NCI-H748 treated with DMSO at 0.1 percent for 48 hours (cell line): ENCODE measurements at places on chromosomes 7 and 10.

GRCh38 chr7:24175603-24176002, 108.4 kb upstream of the NPY start:
- no peak for DNase-seq

DNA sequence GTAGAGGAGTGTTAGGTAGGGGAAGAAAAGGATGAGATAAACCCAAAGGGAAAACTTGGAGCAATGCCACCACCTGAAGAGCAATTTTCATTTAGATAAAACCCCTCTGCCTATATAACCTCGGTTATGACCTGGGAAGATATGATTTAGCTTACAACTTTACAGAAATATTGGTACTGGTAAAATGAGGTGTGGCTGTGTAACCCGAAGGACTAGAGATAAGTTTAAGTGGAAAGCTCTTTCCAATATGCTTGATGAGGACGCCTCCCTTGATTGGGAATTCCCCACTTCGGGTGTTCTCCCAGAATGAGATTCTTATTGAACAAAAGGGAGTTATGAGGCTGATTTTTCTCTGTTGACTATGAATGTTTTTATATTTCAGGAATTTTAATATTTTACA, 109.5 kb upstream of the CDK6 start:
- no peak for DNase-seq

- DNase-seq = no peak
Observed at GRCh38 chr10:98478430-98479222, 31.9 kb upstream of the HPS1 start.

DNA sequence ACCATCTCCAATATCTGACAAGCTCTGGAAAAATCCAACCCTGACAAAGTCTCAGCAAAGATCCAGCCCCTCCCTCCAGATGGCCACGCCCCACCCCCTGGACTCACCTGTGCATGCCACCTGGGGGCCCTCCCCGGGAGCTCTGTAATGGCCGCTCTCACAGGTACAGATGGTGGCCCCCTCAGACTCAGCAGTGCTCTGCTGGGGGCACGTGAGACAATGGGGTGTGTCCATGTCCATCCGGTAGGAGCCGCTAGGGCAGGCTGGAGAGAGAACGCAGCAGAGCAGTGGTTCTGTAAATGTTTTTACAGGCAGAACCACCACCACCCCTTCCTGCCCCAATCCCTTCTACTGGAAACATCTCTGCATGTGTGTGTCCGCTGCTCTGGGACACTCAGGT, 9.5 kb downstream of the EPHA1 start:
- no peak for DNase-seq

DNA sequence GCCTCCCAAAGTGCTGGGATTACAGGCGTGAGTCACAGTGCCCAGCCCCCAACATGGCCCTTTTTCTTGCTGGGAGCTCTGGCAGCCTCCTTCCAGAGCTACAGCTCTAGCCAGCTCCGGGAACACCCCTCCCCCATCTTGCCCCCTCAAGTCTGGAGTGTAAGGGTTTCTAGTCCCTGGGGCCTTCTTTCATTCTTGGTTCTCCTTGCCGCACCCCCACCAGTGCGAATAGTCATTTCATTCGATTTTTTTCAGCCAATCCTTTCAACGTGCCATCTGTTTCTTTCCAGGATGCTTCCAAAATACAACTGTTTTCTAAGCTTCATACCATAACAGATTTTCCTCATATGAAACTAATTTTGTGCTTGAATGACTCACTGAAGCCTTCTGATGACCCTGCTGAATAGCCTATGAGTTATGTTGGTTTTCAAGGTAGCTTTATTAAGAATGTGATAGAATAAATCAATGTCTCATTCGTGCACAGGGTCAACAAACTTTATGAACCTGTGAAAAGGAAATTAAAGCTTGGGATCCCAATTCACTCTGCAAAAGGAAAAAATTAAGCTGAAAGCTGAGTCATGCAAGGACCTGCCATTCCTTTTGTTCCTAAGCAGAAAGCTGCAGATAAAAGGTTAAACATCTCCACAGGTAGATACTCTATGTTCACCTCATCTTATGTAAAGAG, 38.6 kb downstream of the CDC14C start:
- DNase-seq = no peak

DNA sequence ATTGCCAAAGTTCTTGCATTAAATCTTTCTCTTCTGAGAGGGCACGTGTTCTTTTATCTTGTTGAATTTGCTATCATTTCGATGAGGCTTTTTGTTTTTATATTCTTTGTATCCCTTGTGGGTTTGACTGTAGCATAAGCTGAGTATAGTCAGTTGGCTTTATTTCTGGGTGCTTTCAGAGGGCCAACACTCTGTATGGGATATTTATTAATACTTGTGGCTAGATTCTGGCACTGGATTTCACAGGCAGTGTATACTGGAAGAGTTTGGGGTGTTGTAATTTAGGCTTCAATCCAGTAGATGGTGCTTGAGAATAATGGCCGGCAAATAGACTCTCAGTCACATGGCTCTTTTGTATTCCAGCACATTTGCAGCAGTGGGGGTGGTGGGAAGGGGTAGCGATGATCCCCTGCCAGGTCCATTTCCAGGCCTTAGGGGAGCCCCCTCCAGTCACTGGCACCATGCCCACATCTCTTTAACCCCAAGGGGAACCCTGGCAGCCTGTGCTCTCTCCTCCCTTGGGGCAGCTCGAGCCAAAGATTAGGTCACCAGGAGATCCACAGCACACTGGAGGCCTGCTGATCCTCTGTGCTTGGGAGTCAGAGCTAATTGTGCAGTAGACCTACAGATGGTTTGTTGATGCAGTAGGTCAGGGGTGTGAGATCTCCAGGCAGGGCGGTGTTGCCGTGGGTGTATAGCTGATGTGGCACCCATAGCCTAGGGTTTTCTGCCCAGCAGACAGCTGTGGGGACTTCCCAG, 81.8 kb downstream of the PTPN20 start:
- DNase-seq = peak; percentile 1

- no peak for DNase-seq
Observed at GRCh38 chr10:130387936-130388580, 251.9 kb downstream of the GLRX3 start.

DNA sequence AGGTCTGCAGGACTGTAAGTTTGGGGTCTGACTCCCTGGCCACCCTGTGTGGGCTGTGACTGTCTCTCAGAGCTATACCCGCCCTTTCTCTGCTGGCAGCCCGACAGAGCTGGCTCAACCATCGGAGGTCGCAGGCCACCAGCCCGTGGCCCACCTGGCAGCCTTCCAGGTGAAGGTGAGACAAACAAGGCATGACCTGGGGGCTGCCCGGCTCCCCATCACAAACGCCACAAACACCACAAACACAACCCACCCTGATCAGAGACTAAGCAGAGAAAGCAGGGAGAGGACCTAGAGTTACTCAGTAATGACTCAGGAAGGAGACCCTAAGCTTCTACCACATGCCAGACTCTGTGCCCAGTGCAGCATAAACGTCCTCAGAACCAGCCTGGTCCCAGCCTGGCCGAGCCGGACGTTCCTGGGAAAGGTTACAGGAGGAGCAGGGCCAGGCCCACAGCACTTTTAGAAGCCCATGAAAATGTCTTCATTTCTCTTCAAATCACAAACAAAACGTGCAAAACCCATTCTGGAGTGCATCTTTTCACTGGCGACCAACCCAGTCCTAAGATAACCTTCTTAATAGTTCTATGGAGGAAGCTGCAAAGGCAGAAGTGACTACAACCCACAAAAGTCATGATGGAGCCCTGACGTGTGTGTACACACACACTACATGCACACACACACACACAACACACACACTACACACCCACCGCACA, 66.8 kb downstream of the MKI67 start:
- no peak for DNase-seq

- DNase-seq = no peak
Observed at GRCh38 chr10:94214481-94214893, 148.3 kb downstream of the NOC3L start.

DNA sequence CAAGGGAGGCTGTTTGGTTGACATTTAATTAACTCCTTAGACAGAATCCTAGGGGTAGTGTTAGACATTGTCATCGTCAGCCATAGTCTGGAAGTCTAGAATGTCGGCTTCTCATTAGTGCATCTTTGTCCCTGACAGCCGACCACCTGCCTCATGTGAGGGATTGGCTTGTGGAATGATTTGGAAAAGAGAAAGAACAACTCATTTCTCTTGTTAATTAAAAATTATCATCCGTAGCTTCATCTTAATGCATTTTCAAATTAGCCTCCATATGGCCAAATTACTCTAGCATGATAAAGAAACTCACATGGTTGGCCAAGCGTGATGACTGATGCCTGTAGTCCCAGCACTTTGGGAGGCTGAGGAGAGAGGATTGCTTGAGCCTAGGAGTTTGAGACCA, 97.7 kb upstream of the PARD3 start:
- no peak for DNase-seq

DNA sequence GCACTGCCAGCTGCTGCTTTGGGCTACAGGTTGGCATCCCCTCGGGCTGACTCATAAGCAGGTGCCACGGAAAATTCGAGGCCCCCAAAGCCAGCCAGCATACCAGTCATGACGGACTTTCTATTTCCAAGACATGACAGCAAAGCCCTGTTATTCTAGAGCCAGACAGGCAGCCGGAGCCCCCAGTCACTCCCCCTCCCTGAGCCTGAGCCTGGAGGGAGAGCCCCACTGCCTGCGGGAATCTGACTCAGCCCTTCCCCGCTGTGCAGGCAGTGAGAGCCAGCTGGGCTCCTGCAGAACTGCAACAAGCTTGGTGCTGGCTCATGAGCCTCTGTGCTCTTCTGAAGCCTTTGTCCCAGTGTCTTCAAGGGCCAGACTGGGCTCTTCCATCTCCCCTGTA, 15.8 kb downstream of the BTBD16 start:
- DNase-seq = no peak

GRCh38 chr10:123552760-123553554, 113.2 kb upstream of the GPR26 start:
- DNase-seq = no peak

GRCh38 chr7:81051811-81052413, 133.1 kb upstream of the SEMA3C start:
- DNase-seq = no peak

DNA sequence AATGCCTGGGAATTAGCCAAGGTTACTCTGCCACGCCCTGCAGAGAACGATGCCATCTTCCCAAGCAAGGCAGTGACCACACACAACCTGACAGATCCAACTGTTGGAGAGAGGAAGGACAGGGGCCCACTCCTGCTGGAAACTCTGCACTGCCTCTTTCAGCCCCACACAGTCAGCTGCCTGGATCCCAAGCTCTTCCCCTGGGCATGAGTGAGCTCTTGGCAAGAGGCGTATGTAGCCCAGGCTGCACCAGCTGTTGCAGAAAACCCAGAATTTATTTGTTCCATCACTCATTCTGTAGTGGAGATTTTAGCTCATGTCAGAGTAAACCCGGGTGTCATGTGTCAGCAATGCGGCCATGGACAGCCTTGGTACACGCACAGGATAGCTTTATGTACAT, 135.1 kb upstream of the TRIM24 start:
- DNase-seq = no peak

- DNase-seq = no peak
Observed at GRCh38 chr10:130453036-130453720, 317.0 kb downstream of the GLRX3 start.

- no peak for DNase-seq
Observed at GRCh38 chr10:91032611-91033206, 111.8 kb upstream of the ANKRD1 start.

DNA sequence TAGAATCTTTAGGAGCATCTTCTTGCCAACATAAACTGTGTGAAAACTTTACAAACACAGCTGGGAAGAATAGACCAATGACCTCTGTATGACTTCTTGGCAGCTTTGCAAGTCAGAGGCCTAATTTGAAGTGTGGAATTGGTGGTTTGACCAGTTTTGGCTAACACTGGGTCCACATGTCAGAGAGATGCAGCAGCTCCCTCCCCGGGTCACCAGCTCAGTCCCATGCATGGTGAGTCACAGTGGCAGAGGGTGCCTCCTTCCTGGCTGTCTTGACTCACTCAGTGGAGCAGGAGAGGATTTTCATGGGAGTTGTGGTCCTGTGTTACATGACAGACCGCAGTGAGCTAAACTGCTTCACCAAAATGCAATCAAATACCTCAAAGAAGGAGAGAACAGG, 8.2 kb upstream of the STARD3NL start:
- no peak for DNase-seq

- no peak for DNase-seq
Observed at GRCh38 chr7:77222065-77222464, 22.4 kb upstream of the FGL2 start.

DNA sequence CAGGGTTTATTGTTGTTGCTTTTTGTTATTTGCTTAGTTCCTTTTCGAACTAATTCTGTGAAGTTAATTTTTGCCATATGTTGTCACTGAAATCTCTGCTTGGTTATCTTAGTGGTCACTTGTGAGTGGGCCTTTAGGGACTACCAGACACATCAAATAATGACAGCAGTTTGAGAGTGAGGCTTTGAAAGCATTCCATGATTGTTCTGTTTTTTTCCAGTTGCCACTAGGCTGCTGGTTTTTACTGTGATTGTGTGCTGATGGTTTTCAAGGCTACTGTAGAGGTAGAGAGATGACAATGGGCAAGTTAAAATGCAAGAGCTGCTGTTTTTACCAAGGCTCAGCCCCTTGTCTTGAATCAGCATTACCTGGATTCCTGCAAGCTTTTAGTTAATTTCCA, 20.0 kb downstream of the SEPTIN7 start:
- no peak for DNase-seq

DNA sequence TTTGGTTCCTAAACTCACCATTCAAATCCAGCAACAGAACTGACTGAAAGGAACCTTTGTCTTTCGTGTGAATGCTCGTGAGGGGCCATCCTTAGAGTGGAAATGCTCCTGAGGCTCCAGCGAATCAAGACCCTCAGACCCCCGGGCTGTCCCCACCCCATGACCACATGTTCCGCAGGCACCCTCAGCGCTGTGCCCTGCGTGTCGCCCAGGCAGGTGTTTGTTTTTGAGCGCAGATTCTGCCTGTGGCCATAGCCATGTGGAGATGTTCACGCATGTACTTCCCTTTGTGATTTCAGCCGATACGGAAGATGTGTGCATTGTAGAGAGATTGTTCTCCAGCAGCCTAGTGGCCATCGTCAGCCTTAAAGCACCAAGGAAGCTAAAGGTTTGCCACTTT, 24.2 kb downstream of the WIPI2 start:
- no peak for DNase-seq

- no peak for DNase-seq
Observed at GRCh38 chr7:158268816-158269535, 318.6 kb downstream of the PTPRN2 start.

GRCh38 chr7:47292832-47293309, 289.0 kb downstream of the TNS3 start:
- DNase-seq = no peak

GRCh38 chr7:114358911-114359310, 55.7 kb upstream of the FOXP2 start:
- DNase-seq = no peak

GRCh38 chr10:87739703-87740102, 78.3 kb downstream of the ATAD1 start:
- DNase-seq = no peak

DNA sequence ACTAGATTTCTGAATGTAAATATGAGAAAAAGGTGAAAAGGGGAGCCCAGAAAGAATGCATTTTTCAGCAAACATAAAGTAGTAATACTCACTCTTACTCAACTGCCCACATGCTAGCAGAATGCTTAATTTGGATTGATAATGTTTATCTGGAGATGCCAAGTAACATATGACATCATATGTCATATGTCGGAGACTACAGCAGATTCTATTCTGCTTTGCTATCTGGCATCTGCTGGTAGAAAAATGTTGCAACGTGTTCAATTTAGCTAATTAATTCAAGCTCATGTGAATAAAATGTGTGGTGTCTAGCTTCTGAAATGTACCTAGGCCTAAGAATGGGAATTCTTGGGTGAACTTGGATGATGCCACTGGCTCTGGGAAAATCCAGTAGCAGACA, 4.5 kb downstream of the BBIP1 start:
- no peak for DNase-seq

- DNase-seq = no peak
Observed at GRCh38 chr7:81349044-81349443, 420.8 kb downstream of the HGF start.

GRCh38 chr10:123117644-123118417, 17.9 kb upstream of the HMX3 start:
- no peak for DNase-seq
